ENCODE measurements at places on chromosomes 7 and 10.

DNA sequence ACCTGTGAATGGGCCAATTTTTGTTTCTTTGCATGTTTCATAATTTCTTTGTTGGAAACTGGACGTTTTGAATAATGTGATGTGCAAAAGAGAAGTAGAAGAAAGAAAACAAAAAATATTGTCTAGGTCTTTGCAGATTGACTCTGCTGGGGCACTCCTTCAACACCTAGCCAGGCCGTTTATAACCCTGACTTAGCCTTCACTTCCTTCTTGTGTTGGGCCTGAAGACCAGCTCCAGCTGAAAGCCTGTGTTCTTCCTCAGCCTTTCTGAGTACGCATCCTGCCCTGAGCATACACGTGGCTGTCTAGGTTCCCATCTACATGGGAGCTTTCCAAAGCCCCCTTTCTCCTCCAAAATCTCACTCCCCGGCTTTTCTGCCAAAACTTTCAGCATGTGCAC, 41.9 kb downstream of the LMTK2 start:
- DNase-seq, result no peak

DNA sequence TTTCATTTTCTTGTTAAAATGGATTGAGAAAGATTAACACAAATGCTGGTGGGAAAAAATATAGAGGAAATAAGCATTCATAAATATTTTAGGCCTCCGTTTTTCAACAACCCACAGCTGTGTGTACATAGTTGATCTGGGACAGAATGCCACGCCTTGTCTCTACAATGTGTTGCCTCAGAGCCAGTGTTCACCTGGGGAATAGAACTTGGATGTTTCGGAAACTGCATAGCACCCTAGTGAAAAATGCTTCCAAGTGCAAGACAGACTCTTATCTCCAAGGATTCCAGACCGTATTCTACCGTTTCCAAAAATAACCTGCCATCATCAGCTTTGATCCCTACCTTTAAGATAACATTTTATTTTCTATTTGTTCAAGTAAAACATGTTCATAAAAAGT, 260.9 kb downstream of the SDK1 start:
- DNase-seq, result no peak

DNA sequence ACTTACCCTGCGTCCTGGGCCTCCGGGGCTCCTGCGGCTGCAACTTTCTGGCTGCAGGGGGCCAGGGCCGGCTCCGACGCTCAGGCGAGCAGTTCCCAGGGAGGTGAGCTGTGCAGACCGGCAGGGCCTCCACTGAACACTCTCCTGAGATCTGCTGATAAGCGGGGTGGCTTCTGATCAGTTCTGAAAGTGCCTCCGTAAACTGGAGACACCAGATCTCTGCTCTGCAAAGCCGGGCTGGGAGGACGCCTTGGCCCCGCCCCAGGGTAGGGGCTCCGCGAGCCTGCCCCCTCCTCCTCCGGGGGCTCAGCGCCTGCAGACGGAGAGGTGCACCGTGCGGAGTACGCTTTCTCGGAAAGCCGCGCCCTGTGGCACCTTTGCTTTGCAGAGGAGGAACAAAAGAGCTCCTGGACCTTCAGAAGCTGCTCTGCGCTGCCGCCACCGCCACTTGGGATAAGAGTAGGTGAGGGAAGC, 141.3 kb upstream of the VKORC1L1 start:
- no peak for DNase-seq

GRCh38 chr7:15581352-15581951, 19.6 kb upstream of the AGMO start:
- DNase-seq, result no peak

GRCh38 chr10:89165923-89166322, 41.2 kb downstream of the CH25H start:
- no peak for DNase-seq

DNA sequence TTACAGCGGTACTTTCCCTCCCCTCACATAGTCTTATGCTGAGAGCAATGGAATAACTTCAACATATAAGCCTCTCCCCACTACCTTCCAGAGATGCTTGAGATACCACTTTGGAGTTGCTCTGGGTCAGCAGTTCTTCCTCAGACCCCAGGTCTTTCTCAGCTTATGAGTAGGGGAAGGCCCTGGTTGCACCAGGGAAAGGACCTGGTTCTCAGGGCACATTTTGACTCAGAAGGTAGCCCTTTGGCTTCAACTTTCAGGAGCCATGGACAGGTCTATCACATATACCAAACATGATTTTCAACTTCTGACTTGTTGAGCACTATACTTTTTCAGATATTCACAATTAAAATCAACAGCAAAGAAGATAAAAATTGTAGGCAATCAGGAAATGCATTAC, 11.5 kb upstream of the FIGNL1 start:
- no peak for DNase-seq

- no peak for DNase-seq
These were observed 42.7 kb downstream of the CALML3 start for GRCh38 chr10:5567477-5567876.

- DNase-seq, result no peak
These were observed 281.7 kb downstream of the AHR start for GRCh38 chr7:17580141-17580540.

Measured in Peyer's patch (tissue), 4 donors.